ENCODE measurements at places on chromosomes 6 and 20.

DNA sequence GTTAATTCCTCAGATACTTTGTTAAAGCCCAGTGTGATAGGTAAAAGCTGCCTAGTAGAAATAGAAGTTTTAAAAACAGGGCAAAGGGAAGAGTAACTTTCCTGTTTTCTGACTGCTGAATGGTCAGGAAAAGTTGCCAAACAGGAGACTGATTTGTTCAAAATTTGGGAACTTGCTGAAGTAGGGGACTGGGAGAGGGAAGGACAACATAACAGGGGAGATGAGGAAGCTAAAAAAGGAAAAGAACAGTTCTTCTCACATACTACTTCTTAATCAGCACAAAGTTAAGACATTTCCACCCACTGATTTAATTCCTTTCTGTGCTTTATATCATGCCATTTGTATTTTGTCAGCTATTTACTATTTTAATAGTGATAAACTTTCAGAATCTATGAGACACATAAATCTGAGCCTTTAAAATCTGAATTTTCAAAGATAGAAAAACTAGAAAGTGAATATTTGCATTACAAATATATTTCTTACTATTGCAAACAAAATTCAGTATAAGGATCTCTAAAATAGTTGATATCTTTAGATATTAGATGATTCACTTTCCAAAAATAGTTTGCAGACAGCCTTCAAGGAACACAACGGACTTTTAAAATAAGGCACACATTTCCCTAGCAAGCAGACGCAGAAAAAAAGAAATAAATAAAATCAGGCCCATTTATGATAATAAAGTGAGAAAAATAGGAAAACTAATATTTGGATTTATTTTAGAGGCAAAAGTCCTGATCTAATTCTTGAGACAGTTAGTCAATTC, 36.9 kb upstream of the SLC16A10 start:
- no peak for DNase-seq

DNA sequence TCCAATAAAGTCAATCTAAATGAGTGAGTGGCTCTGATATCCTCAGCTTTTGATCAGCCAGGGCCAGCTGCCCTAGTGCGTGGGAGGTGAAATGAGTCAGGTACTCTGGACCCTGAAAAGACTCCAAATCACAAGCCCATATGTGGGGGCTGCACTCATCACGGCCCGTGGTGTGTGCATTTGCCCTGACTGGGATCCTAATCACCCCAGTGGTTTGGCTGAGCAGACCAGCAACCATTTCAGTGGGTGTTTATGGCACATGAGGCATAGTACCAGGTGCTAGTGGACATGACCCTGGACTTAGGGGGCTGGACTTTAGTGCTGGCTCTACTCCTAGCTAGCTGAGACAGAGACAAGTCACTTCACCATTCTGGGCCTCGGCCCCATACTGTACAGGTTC, 39.4 kb downstream of the SCML4 start:
- DNase-seq = no peak

- no peak for DNase-seq
These were observed 19.7 kb downstream of the ADTRP start for GRCh38 chr6:11758878-11759277.

- DNase-seq = no peak
These were observed 18.9 kb downstream of the TTBK1 start for GRCh38 chr6:43262000-43262779.
